Sigmoid colon (tissue), 7 donors: ENCODE measurements at places on chromosomes 13 and 19. TPM values are rescaled to one million over a fixed set of nuclear protein-coding genes. Genes with fewer than 3 reads are reported as not detected.

GRCh38 chr19:5074407-5074806 is 105.5 kb downstream of the KDM4B start:
- DNase-seq: no peak

GRCh38 chr19:57334191-57334590 is 13.9 kb downstream of the ZNF543 start:
- no peak for DNase-seq

DNA sequence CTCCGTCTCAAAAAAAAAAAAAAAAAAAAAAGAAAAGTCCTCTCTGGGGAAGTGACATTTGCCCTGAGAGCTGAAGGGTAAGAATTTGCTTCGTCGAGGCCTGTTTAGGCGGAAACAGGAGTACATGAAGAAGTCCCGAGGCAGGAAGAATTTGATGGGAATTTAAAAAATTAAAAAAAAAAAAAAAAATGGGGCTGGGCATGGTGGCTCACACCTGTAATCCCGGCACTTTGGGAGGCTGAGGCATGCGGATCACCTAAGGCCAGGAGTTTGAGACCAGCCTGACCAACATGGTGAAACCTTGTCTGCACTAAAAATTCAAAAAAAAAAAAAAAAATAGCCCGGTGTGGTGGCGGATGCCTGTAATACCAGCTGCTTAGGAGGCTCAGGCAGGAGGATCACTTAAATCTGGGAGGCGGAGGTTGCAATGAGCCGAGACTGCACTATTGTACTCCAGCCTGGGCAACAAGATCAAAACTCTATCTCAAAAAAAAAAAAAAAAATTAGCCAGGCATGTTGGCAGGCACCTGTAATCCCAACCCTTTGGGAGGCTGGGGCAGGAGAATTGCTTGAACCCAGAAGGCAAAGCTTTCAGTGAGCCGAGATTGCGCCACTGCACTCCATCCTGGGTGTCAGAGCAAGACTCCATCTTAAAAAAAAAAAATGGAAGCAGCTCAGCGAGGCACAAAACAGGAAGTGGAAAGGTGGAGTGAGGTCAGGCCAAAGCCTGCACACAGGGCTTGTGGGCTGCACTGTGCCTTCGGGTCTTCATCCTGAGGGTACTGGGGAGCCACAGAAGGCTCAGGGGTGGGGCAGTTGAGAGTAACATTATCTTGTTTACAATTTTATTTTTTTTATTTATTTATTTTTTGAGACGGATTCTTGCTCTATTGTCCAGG is 4.9 kb downstream of the BAX start:
- DNase-seq: no peak

The THSD1 gene
- 1.6 TPM for polyA plus RNA-seq

The OR10H3 gene
- polyA plus RNA-seq: not detected
